ENCODE measurements at places on chromosomes 2 and 18.

DNA sequence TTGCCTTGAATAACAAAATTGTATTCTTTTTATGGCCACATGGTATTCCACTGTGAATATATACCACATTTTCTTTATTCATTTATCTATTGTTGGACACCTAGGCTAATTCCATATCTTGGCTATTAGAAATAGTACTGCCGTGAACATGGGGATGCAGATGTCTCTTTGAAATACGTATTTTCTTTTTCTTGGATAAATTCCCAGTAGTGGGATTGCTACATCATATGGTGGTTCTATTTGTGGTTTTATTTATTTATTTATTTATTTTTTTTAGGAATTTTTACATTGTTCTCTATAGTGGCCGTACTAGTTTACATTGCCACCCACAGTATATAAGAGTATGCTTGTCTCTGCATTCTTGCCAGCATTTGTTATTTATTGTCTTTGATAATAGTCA is 679.8 kb upstream of the NRXN1 start:
- DNase-seq: no peak

GRCh38 chr2:84938194-84938879 is 32.6 kb upstream of the KCMF1 start:
- no peak for DNase-seq

- no peak for DNase-seq
Measured at GRCh38 chr2:20625491-20626391, 25.2 kb downstream of the HS1BP3 start.

- DNase-seq: no peak
Measured at GRCh38 chr2:199336546-199336945, 121.2 kb downstream of the SATB2 start.

- no peak for DNase-seq
Measured at GRCh38 chr2:237354892-237355291, 59.1 kb downstream of the COL6A3 start.

DNA sequence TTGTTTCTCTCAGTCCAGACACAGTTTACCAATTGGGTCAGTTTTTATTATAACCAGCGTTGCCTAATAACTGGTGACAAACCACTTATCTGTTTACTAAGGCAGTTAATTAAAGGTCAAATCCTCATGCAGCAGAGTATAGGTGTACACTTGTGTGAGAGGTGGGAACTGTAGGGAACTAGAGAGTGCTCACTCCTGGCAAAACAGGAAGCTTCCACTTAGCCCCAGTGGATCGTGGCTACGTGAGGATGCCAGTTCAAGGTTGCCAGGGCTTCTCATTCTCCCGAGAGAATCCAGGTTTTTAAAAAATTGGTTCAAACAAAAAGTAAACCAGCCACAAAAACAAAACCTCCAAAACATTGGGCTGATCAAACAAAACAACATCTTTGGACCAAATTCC is 8.1 kb downstream of the CYBRD1 start:
- DNase-seq: no peak

Data from liver (tissue), 10 donors.